ENCODE measurements at places on chromosomes 2 and 18.

DNA sequence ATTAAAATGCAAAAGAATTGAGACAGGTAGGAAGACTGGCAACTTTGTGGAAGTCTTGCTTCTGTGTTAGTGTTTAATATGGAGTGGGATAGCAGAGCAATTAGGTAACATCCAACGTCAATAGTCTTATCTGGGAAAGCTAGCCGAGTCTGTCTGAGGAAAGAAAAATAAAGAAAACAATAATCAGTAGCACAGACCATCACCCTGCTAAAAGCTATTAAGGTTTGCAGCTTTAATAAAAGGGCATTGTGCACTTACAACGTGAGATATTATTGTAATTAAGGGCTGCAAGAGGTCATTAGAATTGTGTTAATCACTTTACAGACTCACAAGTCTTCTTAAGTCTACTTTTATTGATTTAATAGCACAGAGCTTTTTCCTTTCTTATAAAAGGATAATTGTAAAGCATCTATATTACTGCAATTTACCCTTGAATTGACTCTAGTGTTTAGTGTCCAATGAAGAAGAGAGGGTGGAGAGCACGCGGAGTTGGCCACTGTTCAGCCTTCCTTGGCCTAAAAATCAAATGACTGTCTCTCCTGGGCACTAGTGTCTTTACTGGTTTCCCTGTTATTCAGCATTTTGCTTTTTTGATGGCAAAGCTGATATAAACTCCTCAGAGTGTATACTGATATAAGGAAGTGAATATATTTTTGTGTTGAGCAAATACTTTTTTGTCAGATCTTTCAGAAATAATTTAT lies 2.0 kb downstream of the CDH7 start:
- DNase-seq, result no peak

DNA sequence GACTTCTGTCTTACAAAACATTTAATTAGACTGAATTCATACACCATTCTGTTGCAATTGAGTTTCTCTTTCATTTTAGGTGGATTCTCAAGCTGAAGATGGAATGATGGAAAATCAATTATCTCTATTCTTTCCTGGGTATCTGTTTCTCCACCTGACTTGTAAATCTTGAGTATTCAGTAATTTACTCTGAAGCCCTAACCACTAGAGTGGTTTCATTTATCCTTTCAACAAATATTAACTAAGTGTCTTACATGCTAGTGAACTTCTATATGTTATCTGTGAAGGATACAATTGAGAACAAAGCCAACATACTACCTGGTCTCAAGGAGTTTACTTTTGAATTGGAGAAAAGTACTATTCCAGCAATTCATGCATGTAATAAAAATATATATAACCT lies 94.1 kb upstream of the ZNF804A start:
- DNase-seq, result no peak

GRCh38 chr18:44804033-44804432 lies 123.3 kb downstream of the SETBP1 start:
- DNase-seq, result no peak

DNA sequence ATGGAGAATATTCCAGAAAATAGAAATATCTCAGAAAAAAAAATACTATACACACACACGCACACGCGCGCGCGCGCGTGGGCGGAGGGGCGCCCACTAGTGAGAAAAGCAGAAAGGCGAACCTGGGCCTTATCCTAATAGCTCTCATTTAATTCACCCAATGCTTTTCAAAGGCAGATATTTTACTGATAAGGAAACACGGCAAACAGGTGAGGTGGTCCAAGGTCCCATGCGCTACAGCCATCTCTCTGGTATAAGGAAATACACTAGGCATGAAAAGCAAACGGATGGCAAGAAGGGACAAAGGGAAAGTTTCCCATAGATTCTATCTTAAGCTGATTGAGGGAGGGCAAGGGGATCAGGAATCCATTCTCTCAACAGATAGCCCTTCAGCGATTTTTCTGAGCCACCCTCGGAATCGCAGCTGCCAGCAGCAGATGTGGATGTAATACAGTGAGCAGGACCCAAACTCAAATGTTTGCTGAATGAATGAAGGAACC lies 136.7 kb downstream of the TMEM247 start:
- DNase-seq, result no peak
